ENCODE measurements at places on chromosomes 11 and 22.

DNA sequence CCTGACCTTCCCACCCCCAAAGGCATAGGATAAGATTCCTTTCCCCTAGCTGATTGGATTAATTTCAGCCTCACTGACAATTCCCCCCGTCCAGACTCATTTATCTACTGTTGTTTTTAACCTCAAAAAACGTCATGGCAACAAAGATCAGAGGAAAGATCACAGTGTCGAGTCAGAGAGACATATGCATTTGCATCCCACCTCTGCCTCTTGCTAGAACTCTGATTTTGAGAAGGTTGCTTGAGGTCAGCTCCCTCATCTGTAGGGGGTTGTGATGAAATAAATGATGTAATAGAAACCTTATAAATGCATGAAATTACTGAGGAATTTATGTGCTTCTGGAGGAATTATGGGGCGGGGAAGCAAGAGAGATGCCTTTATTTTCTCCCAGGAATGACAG, 53.3 kb upstream of the SYN3 start:
- no peaks in the 10 kb centered on the region for H3K27me3 ChIP-seq
- DNase-seq = no peak
- H3K27ac ChIP-seq = no peak overlapping the region
- peaks cover 9% of the 10 kb centered on the region for H3K4me1 ChIP-seq
- H3K36me3 ChIP-seq = no peaks in the 10 kb centered on the region

GRCh38 chr11:125588505-125588904, 4.1 kb upstream of the STT3A start:
- DNase-seq = no peak
- peaks cover 9% of the 10 kb centered on the region for H3K4me1 ChIP-seq
- H3K27me3 ChIP-seq = no peaks in the 10 kb centered on the region
- H3K36me3 ChIP-seq = peaks cover 22% of the 10 kb centered on the region
- H3K4me3 ChIP-seq = no peak overlapping the region

- no peak for DNase-seq
- H3K36me3 ChIP-seq = peaks cover 1% of the 10 kb centered on the region
- H3K4me3 ChIP-seq = no peak overlapping the region
- H3K27ac ChIP-seq = no peak overlapping the region
Observed at GRCh38 chr22:49331223-49331815, 496.4 kb downstream of the BRD1 start.

- H3K27ac ChIP-seq = peak overlapping the region; percentile 68
- H3K36me3 ChIP-seq = peaks cover 39% of the 10 kb centered on the region
- no peaks in the 10 kb centered on the region for H3K27me3 ChIP-seq
- peaks cover 26% of the 10 kb centered on the region for H3K4me1 ChIP-seq
Observed at GRCh38 chr11:33158596-33159275, 2.5 kb downstream of the CSTF3 start.

GRCh38 chr11:14882196-14882595, 9.8 kb downstream of the CYP2R1 start:
- no peak overlapping the region for H3K4me3 ChIP-seq
- DNase-seq = no peak
- H3K4me1 ChIP-seq = peaks cover 39% of the 10 kb centered on the region
- H3K27me3 ChIP-seq = no peaks in the 10 kb centered on the region
- peaks cover 24% of the 10 kb centered on the region for H3K36me3 ChIP-seq
